Motor neuron (in vitro differentiated cells): ENCODE measurements at places on chromosomes 4 and X.
A peak's percentile ranks its signal among the peaks of the same experiment; 100 is the strongest.

GRCh38 chr4:171817026-171817425 is 3.8 kb downstream of the GALNTL6 start:
- ATAC-seq: no peak

DNA sequence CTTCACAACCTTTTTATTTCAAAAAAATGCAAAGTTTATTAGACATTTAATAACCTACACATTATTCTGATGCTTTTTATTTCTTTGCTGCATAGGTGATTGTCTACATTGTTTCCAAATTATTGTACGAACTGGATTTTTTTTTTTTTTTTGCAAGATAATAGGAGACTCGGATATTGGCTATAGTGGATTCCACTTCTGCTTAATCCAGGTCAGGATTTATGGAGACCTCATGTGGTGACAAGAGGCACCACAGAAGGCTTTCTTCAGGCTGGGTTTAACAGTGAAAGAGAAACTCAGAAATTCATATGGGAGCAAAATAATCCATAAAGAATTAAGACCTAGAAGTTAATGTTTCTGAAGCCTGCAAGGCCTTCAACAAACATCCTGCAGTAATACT is 2.4 kb upstream of the SLIT2 start:
- ATAC-seq: no peak

DNA sequence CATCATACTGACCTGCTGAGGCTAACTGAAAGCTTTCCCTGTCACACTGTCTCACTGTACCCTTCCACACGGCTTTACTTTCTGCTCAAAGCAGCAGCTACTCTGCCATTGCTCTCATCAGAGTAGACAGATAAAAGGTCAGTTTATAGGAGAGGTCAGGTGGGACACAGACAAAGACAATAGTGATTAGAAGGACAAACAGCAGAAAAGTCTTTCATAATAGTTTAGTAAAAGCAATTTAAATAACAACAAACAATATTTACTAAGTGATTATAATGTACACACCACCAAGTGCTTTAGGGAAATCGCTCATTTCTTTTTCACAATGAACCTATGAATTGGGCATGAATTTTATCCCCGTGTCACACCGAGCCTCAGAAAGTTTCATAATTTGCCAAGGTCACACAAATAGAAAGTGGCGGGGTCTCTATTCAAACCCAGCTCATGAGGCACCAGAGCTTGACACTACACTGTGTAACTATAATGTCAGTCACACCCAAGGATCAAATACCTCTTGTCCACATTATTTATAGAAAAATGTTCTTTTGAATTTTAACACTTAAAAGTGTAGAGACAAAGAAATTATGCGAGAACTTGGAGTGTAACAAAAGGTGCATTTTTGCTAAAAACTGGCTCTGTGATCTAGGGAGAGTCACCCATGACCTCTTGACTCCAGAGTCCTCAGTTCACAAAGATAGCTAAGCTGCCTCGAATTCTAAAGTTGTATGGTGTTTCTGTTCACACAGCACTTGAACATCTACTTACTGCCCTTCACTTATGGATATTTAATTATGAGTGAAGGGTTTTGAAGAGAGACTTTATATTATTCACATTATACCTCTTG is 24.5 kb upstream of the SORBS2 start:
- ATAC-seq: no peak

- no peak for ATAC-seq
Observed at GRCh38 chrX:56803850-56804681, 75.0 kb downstream of the NBDY start.

DNA sequence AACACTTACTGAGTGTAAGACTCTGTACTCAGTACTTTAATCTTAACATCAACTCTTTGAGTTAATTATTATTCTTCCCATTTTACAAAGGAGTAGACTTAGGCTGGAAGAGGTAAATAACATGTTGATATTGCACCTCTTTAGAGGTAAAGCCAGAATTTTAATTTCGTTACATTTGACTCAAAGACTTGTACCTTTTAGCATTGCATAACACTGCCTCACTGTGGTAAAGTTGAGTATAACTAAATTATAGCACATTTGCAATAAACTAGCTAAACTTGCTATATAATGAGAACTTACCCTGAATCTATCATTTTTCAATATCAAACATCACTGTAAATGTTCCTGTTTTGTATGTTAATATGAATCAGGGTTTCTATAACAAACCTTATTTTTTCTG is 218.5 kb downstream of the PRR32 start:
- no peak for ATAC-seq

DNA sequence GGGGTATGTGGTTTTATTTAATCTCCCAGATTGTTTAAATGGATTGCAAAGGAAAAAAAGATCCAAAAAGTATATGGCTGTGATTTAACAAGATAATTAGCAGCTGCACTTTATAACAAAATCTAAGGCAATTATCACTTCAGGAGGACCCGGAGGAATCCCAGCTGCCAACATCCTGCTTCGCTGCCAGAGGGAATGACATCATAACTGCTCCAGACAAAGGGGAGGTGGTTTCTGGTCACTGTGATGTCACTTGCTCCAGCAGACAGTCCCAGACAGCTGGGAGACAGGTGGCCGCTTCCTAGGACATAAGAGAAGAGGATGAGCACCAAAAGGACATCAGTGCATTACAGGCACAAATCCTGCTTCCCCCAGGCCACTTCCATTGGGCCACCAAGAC is 371.0 kb downstream of the BCOR start:
- ATAC-seq: peak; percentile 20

DNA sequence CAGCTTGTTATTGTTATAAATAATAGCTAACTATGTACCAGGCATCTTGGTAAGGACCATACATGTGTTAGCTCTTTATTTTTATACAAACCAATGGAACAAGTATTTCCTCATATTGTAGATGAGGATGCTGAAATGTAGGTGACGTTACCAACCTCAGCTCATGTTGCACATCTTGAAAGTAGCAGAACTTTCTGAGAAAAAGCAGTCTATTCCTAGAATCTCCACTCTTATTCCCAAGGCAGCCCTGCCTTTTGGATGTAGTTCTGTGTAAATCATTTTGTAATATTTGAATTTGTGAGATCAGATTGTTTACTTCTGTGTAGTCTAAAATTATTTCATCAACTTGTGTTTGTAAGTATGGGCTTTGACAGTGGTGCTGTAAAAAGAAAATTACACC is 5.3 kb downstream of the FHDC1 start:
- no peak for ATAC-seq

DNA sequence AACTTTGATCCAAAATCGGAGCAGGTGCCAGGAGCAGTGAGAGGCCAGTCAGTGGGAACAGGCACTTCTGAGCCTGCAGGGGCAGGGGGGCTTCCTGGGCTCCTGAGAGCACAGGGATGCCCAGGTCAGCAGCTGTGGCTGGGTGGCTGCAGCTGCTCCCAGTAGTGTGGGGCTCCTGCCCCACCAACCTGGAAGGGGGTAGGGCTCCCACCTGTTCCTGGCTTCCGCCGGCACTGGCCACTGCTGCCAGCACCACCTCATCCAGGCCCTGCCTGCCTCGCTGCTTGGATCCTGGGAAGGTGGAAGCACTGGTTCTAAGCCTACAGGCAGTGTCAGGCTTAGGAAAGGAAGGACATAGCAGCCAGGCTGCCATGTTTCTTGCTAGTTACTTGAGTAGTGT is 18.6 kb downstream of the GRK4 start:
- no peak for ATAC-seq

DNA sequence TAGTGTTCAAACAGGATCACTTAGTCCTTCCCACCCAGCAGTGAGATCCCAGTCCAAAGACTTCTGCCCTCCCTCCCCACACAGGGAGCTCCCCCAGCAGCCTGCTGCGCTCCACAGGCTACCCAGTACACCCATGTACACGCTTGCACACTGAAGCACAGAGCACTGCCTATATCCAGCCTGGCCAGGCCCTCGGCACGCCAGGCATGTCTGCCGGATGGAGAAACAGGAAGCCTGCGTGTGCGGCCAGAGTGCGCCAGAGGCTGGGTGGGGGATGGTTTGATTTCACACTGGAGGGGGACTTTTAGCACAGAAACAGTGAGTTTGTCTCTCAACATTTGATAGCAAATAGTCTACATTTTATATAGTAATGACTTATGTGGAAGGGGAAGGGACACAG is 833.5 kb upstream of the IGFBP7 start:
- ATAC-seq: no peak

GRCh38 chrX:45437186-45437585 is 236.5 kb upstream of the DIPK2B start:
- no peak for ATAC-seq

DNA sequence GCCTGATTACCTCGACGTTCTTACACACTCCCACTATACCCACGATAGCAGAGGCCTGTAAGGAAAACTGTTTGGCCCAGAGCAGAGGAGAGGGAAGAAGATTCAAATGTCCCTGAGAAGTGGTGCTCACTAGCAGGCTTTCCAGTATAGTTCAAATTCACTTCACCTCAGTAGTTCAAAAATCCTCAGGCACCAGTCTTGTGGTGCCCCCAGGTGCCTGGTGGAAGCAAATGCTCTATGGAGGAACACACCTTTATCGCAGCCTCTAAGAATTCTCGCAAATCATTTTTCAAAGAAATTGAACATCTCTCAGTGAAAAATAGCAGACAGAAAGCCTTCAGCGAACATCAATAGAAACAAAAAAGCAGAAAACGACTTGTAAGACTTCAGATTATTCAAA is 12.2 kb upstream of the MTMR1 start:
- ATAC-seq: peak; percentile 60

DNA sequence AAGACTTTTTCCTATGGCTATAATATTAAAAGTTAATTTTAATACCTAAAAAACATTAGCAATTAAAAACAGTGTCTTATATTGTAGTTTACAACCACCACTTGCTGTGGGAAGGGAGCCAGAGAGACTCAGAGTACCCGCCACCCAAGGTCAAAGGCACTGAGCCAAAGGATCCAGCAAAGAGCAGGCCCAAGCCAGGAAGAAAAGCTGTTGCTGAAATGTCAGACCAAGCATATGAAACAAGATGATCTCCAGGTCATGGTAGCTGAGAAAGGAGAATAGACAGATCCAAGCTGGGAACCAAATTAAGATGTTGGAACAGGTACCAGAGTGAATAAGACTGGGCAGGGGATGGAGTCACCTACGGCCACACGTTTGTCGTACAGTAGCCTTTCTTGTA is 18.8 kb upstream of the ATOH1 start:
- ATAC-seq: no peak

DNA sequence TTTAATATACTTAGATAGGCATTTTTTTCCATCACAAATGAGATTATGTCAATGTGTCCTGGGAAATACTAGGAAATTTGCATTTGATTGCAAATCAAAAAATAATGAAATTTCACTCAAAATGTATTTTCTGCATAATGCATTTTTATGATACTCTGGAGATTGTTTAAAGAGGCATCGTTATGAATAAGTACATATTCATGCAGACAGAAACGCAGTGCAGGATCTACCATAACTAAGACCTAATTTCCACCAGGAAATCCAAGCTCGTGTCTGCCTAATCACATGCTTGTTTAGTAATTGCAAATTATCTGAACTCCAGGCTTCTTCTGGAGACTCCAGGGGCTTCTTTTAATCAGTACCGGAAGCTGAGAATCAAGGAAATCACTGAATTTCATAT is 163.5 kb upstream of the MXRA5 start:
- peak; percentile 55 for ATAC-seq

DNA sequence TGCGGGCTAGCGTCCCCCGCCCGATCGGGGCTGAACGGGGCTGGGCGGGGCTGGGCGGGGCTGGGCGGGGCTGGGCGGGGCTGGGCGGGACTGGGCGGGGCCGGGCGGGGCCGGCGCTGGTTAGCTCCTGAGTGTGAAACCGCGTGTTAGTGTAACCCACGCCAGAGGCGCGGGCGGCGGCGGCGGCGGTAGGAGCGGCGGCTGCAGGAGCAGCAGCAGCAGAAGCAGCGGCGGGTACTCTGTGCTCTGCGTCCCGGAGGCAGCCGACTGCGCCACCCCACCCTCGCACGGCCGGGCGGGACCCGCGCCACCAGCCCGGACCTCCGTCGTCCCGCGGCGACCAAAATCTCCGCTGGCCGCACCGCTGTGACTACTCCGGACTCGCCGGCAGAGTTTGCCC is 128.1 kb downstream of the LAS1L start:
- peak; percentile 71 for ATAC-seq

DNA sequence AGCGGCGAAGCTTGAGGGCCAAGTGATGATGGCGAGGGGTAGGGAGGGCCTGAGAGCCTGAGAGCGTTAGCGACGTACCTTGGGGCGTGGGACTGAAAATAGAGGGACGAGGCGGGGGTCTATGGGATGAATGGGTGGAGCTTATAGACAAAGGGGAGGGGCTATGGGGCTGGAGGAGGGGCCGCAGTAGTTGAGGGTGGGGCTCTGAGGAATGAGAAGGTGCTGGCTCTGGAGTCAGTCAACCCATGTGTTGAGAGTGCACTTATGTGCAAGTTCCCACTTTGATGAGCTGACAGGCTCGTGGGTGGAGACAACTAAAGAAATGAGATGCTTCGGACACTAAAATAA is 488 bp downstream of the TBC1D25 start:
- ATAC-seq: no peak

GRCh38 chr4:185082561-185082960 is 60.5 kb upstream of the SLC25A4 start:
- ATAC-seq: no peak

GRCh38 chr4:93841803-93842345 is 13.3 kb downstream of the ATOH1 start:
- no peak for ATAC-seq

GRCh38 chr4:168751263-168752225 is 254.7 kb downstream of the PALLD start:
- ATAC-seq: peak; percentile 57

DNA sequence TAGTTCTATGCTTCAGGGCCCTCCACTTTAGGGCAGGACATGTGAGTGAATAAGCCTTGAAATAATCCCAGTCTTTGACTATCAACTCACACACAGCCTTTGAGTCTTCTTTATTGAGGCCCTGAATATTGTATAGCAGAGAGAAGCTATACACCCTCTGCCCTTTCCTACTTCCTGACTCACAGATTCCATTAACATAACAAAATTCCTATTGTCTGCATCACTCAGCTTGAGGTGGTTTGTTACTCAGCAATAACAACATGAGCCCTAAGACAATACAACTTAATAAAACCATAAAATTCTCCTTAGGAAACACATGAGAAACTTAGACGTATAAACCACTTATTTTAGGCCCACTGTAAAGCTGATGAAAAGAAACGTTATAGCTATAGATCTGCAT is 680.3 kb upstream of the DIAPH2 start:
- ATAC-seq: peak; percentile 43

GRCh38 chrX:109623997-109624396 is 975 bp downstream of the KCNE5 start:
- peak; percentile 83 for ATAC-seq

DNA sequence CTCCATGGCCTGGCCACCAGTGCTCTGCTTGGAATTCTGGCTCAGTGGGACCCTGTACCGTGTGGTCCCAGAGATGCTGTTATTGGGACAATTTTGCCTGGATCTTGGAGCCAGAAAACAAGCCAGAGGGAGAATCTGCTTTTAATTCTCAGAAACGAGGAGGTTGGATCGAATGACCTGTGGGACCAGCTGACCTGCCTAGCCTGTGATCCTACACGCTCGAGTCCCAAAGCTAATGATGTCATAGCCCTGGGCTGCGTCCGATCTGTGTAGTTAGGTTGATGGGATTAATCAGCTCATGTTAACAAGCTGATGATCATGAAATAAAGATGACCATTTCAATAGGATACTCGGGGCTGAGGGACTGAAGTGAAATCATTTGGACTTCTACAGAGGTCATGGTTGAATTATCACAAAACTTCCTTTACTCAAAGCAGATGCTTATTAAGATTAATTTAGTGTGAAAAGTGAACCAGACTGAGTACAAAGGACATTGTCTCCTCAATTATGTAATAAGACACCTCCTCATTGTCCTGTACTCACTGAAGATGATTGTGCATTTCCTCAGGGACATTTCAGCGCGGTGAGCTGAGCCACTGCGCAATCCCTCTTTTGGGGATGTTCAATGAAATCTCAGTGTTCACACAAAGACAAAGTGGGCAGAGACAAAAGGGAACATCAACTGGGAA is 51.9 kb upstream of the STX18 start:
- no peak for ATAC-seq
